ENCODE measurements at places on chromosomes 12 and 14.

DNA sequence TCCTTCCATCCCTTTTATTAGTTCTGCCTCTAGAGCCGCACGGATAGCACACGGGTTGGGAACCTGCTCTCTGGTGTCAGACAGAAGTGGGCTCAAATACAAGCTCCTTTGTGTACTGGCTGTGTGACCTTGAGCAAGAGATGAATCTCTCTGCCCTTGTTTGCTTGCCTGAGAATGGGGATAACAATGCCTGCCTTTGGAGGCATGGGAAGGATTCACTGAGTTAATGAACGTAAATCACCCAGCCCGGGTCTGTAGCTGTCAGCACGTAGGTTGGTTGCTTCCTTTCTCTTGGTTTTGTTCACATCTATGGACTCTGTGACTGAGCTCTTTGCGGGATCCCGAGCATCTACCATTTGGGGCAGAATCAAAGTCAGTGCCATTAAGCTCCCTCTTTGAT, 79.3 kb upstream of the NRXN3 start:
- DNase-seq = no peak

- no peak for DNase-seq
Measured at GRCh38 chr12:129665414-129665813, 238.4 kb downstream of the TMEM132D start.

- DNase-seq = no peak
Measured at GRCh38 chr14:100391724-100392123, 68.6 kb downstream of the SLC25A47 start.

GRCh38 chr14:101719708-101720107, 41.8 kb upstream of the PPP2R5C start:
- no peak for DNase-seq

DNA sequence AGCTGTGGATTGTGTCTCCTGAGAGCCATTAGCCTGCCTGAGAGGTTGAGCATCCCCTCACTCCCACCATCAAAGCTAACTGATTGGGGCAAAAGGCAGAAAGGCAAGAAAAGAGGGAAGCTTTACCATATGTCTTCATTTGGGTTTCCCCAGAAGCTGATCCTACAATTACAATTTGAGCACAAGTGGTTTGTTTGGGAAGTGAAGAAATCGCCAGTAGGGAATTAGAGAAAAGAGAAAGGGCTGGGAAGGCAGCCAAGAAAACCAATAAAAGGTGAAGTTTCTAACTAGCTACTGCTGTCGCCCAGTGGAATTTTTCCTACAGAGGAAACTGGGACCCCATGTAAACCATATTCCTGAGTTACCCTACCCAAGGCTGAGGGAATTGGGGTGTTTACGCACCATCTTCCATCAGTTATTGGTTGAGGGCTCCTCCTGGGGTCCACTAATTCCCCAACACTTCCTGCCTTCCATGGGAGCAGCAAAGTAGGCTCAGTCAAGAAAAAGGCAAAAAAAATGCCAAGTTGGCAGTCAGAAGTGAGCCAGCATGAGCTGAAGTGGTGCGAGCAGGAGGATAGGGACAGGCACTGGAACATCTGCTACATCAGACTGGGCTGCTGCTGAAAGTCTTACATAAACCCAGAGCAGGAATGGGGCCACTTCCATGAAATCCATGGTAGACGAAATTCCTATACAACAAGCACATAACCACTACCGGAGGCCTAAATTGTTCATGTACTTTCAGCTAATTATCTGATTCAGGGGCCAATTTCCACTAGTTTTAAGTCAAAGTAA, 17.3 kb downstream of the KCNK10 start:
- no peak for DNase-seq

DNA sequence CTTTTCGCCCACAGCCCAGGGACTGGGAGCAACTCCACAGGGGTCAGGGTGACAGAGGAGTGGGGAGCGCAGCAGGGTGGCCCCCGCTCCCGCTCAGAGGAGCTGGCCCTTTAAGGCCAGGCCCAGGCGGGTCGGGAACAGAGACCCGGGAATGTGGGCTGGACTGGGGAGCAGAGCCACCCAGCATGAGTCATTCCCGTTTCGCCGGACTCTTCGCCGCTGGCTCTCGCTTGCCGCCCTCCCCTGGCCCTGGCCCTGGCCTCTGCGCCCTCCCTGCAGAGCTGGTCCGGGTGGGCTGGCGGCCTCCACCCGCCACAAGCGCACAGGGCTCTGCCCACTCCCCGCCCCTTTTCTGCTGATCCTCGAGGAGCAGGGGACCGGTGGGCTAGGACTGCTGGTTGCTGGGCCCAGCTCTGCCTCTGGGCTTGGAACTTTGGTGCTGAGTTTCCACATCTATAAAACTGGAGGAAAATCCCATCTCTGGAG, 92.8 kb downstream of the NINJ2 start:
- peak; percentile 65 for DNase-seq

DNA sequence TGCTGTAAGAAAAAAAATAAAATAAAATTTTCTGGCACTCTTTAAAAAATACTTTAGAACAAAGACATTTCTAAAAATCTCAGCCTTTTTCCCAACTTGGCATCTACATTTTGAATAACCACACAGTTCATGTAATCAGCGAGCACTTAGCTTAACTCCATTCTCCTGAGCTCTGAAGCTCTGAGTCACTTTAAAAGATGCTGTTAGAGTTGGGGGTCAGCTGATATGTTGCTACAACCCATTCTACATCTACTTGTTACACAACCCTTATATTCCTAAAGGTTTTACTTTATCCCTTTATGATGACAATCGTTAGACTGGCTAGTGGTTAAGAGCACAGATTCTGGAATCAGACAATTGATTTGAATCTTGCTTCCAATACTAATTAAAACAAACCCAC, 48.3 kb downstream of the SLC41A2 start:
- DNase-seq = no peak

DNA sequence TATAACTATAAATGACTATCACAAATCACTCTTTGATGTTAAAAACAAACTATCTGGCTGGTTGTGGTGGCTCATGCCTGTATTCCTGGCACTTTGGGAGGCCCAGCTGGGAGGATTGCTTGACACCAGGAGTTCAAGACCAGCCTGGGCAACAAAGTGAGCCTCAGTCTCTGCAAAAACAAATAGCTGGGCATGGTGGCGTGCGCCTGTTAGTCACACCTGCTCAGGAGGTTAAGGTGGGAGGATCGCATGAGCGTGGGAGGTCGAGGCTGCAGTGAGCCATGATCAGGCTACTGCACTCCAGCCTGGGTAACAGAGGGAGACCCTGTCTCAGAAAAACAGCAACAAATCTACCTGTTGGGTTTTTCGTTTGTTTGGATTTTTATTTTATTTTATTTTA, 5.4 kb downstream of the TXNRD1 start:
- DNase-seq = no peak

DNA sequence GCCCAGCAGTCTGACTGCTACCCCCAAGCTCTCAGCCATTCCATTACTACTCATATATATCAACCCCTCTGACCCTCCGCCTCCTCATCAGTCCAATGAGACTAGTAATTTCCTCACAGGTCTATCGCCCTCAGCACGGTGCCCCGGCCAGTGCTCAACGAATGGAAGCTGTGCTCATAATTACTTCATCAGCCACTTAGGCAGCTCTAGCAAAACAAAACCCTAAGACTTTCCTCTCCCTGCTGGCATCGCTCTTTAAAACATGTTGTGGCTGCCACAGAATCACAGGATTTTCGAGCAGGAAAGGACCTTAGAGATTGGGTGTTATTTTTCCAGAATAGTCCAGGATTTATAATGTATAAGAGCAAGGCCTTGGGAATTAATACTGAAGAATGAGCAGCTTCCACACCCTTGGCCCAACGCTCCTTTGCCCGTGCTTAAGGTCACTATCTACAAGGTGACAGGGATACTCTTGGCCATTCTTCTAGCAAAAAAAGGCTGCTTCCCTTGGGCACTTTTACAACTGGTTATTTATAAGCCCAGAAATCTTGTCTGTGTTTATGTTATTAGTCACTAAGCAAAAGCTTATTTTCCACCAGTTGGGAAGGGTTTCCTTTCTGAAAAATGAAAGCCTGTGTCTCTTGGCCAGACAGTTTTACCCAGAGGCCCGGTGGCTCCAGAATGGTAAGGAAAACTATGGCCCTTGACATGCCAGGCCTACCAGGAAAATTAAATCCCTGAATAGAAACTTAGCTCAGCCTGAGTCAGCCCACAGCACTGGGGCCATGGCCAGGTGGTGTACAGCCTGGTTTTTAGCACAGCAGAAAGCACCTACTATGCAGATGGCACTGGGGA, 47.9 kb downstream of the NUAK1 start:
- DNase-seq = no peak

DNA sequence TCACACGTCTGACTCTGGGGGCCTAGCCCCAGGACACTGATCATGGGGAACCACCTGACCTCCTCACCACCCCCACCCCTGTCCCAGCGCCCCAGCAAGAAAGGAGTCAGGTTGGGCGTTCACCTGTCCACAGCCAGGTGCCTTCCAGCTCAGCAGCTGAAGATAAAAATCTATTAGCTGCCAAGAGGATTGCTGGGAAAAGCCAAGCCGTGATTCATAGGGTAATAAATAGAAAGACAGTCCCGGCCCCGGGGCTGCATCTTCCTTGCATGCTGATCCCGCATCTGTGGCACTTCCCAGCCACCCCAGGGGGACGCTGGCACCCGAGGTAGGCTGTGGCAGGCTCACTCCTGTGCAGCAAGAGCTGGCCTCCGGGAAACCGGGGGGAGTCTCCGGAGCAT, 70.2 kb upstream of the NCOR2 start:
- DNase-seq = no peak

GRCh38 chr14:90756755-90757345, 59.4 kb downstream of the TTC7B start:
- no peak for DNase-seq

DNA sequence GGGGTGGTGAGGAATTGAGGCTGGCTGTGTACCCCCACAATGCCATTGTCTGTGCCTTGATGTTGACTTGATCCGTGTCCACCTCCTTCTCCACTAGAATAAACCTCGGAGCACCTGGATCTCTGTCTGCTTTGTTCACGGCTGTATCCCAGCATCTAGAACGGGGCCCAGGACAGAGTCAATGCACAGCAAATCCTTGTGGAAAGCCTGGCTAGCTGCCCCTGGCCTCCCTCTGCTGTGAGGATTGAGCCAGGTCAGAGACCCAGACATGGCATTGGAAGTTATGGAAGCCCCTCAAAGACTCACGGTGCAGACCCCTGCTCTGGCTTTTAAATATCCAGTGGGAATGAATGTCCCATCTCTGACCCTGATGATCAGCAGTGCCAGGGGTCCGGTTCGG, 109.2 kb downstream of the SCARB1 start:
- no peak for DNase-seq

GRCh38 chr14:37595809-37596621, 586 bp downstream of the TTC6 start:
- no peak for DNase-seq

GRCh38 chr12:12665194-12665593, 30.8 kb downstream of the GPR19 start:
- DNase-seq = no peak

DNA sequence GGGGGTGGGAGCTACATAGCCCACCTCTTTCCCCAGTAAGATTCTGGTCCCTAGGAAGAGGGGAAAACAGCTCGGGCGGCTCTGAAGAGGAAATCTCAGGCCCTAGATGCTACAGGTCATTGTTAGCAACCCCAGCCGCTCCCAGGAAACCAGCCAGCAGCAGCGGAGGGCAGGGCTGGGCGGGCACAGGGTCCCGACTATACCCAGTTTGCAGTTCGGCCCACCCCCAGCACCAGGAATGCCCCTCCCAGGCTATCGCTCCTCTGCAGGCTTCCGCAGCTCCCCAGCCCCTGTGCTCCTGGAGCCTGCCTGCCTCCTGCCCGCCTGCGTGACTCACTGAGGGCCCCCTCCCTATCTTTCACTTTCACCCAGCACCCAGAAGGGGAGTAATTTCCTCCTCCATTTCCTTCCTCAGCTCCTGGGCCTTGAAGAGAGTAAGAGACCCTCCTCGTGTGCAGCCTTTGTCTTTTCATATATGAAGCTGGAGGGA, 27.2 kb upstream of the PNMA1 start:
- DNase-seq = no peak

GRCh38 chr12:105107171-105107493, 399 bp upstream of the WASHC4 start:
- DNase-seq = no peak

DNA sequence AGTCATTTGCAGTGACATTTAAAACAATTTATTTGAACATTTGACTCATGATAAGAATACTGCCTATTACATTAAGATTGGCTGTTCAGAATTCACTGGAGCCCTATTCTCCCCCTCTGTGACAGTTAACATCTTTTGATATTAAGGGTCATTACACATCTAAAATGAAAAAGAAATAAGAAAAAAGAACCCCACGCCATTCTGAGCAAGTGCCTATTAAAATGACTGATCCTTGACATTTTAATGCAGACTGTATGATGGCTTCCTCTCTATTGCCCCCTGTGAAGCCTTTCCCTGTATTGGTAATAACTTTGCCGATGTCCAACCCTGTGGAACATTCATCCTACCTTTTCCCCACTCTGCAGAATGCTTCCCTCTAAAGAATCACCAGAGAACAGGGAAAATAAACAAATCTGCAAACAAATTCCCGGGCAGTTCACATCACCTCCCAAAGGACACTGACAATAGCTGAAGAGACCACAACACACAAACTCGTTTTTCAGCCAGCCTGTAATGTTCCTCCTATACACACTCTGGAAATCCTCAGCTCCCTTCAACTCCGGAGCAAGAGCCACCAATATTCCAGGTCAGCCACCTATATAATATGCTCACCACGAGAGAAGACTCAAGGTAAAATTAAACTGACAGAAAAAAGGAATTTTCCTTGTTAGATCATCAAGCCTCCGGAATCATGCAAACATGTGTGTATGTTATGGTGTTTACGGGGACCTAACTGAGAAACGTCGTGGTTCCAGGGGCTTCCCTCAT, 2.1 kb downstream of the NIN start:
- no peak for DNase-seq

DNA sequence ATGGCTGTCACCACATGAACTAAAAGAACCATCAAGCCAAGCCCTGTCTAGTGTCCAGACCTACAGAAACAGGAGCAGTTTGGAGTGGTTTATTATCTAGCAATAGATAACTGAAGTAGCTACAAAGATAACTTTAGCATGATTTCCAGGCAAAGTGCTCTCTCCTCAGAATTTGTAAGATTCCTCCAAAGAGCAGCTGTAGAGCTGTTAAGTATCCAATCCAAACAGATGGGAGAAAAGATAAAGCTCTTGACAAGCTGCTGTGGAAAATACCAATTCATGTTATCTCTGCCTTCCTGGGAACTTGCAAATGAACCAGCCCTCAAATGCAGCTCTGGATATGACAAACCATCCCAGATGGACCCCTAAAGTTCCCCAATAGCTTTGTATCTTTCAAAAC, 78.9 kb upstream of the RESF1 start:
- no peak for DNase-seq
